Hypothalamus (tissue), 51 donors: ENCODE measurements at places on chromosomes 2 and 18.

DNA sequence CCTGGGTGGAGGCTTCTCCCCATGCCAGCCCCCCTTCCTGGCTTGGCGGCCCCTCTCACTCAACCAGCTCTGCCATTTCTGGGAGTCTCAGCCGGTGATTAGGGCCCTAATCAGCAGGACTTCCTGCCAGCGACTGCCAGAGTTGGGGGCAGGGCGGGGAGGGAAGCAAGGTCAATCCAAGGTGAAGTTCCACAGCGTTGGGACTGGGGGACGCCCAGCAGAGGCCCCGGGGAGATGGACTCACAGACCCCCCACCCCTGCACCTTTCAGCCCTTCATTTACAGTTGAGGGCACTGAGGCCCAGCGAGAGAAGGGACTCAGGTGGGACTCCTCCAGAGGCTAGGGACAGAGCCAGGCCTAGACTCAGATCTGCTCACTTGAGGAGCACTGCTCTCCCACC is 65.3 kb downstream of the TNS1 start:
- DNase-seq, result no peak

DNA sequence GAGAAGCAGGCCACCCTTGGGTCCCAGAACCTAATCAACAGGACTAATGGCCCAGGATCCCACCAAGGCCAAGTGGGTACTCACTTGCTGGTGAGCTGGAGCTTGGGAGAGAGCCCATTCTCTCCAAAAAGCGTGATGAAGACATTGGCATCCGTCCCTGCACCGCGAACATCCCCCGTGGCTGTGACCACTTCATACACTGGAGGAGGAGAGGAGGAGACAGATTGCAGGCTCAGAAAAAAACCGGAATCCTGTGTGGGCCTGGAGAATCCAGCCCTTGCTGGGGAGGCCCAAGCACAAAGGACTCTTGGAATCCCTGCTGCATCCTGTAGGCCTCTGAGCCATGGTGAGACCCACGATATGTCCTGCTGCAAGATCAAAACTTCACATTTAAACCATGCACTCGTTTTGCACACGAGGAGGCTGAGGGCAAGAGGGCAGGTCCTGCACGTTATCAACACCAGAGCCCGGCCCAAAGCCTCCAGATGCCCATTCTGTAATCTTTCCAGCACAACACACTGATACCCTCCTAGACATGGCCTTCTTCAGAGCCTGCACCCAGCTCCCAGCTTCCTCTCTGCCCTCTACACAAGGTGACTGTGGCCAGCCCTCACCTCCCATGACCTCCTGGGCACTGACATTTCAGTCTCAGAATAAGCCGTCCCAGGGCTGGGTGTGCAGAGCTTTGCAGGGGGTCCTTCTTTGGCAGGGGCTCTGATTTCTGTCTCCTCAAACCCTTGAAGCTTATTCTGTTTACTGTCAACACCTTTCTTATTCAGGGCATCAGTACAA is 7.8 kb downstream of the LOXHD1 start:
- no peak for DNase-seq

DNA sequence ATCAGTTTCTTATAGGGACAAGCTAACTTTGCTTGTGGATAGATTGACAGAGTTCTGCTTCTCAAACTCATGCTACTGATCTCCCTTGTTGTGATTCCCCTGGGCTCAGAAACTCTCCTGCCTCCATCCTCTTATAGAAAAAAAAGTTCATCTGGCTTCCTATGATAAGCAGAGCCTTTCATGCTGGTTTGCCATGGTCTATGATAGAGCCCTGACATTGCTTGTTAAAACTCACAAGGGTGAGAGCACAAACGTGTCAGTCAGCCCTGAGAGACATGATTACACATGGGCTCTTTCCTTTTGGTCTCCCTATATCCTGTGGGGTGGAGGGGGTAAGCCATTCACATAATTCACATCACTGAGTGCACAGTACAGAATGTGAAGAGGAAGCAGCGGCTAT is 121.8 kb downstream of the TDRD15 start:
- no peak for DNase-seq

DNA sequence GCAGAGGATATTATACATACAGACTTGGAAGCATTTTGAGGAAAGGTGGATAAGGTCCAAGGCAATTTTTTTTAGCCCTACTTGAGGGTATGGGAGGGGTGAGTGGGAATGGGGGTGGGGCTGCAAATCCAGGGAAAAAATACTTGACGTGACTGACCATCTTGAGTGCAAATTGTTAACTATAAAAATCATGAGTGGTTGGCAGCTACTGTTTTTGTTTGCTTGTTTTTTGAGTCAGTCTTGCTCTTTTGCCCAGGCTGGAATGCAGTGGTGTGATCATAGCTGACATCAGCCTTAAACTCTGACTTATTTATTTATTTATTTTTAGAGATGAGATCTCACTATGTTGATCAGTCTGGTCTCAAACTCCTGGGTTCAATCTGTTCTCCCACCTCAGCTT is 458.8 kb downstream of the PIK3C3 start:
- no peak for DNase-seq

DNA sequence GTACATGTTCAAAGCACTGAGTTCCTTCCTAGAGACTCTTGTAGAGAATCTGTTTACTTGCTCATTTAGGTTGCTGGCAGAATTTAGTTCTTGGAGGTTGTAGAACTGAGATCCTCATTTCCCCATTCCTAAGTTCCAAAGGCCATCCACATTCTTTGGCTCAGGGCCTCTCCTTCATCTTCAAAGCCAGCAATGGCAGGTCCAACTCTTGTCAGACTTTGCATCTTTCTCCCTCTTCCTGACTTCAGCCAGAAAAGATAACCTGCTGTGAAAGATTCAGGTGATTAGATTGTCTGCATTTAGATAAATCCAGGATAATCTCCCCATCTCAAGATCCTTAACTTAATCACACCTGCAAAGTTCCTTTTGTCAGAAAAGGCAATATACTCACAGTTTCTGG is 51.1 kb downstream of the SOCS6 start:
- DNase-seq, result no peak

DNA sequence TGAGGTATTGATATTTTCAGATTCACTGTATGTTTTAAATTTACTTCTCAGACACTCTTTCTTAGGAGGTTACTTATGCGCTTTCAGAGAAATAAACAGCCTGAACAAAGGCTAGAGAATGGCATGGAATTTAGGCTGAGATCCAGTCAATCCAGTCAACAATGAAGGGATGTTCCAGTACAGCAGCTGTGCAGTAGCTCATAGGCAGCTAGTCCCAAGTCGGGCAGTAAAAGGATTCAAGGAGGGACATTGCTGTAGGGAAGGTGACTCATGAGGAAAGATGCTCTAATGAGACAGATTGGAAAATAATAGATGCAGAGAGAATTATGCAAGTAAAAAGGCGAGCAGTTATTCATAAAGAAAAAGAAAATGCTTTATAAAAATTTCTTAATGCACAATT is 397.9 kb upstream of the RGPD4 start:
- no peak for DNase-seq

GRCh38 chr18:49473721-49474120 is 13.3 kb upstream of the DYM start:
- no peak for DNase-seq

DNA sequence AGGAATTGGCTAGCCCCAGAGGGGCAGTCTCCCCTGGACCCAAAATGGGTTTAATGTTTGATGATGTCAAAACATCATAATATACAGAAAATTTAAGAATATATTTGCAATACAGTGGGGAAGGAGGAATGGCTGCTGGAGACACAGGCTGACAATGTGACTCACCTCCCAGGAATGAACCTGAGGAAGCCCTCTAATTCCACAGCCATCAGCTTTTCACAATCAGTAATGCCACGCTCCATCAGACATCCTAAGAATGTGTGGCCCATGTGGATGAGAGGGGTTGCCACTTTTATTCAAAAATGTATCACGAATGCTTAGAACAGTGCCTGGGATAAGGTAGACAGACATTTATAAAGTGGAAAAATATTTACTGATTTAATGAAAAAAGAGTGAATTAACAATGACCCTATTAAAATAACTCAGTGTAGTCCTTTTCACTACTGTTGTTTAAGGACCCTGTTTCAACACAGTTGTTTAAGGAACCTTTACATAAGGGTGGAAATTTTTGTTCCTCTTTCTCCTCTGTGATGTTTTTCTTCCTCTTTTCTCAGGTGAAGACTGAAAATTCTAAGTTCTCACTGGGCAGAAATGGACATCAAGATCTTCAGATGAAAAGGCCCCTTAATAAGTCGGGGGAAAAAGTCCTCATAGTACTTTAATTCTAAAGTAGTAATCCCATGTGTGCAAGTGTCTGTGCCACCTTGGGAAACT is 17.5 kb upstream of the TMEM163 start:
- DNase-seq, result no peak

DNA sequence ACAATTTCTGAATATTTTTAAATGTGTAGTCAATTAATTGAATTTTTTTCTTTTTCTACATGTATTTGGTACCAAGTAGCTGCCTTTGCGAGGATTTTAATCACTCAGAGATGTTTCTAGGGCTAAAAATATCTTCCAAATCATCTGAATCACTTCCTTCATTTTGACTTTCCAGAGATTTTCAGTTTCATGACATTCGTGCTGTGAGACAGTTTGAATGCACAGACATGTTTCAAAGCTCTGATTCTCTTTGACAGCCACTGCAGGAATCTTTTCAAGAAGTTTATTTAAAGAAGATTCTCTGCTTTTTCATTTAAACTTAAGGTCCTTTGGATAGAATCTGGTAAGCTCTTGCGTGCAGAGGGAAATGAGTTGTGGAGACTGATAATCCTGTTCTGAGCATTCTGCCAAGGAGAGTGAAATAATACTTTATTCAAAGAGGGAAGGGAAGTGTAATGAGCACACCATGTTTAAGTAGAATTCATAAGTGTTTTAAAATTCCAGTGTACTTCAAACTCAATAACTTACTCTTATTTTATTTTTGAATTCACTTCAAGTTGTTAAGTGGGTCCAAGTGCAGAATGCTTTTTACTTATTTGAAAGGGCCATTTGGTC is 9.7 kb downstream of the CYBRD1 start:
- no peak for DNase-seq

DNA sequence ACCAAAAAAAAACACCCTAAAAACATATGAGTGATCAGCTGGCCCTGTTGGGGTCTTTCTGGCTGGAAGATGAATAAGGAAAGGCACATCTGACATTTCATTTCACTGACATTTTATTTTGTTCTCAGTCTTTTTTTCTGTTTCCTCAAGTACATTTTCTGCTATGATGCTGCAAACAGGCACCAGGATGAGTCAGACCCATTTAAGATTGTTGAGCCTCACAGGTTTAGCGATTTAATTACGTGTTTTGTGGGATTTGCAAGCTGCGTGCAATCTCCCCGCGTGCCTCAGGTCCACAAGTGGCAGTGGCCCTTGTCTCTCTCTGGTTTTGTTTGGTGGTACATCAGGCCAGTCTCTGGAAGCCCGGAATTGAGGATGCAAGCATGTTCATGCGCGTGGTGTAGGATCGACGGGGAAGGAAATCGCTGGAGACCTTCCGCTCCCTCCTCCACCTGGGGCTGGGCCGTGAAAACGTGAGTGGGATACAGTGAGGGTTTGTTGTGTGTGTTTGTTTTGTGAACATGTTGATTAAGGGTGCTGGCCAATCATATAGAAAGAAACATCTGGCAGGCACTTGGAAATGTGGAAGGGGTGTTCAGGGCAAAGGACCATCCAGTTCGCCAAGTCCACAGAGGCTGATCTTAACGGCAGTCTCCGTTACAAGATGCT is 120.2 kb upstream of the ZNF516 start:
- no peak for DNase-seq

- no peak for DNase-seq
Observed at GRCh38 chr2:229821316-229821715, 100.5 kb downstream of the TRIP12 start.

DNA sequence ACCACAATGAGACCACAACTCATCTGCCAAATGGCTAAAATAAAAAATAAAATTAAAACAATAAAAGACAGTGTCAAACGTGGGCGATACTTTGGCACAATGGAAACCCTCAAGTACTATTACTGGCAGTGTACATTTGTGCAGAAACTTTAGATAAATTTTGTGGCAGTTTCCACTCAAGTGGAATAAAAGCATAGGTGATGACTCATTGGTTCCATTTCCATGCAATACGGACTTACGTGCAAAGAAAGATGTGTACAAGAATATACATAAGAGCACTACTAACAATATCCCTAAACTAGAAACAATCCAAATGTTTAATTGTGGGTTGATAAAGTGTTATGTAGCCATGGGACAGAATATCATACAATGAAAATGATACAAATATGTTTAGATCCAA is 259.0 kb upstream of the HNMT start:
- no peak for DNase-seq

GRCh38 chr18:59610546-59611140 is 86.6 kb downstream of the CCBE1 start:
- no peak for DNase-seq

DNA sequence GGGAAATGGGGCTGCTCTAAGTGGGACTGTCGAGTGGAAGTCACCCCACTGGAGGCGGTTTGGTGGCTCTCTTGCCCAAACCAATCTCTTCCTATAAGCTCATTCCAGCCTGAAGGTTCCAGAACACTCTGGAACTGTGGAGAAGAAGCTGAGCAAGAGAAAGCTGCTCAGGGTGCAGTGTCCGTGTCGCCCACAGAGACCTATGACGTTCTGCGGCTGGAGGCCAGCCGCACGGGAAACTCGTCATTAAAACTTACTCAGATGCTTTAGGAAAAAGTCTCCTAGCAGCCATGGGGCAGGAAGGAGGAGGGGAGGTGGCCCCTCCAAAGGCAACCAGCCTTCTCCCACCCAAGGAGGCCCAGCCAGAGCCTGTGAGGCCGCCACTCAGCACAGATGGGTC is 41.7 kb downstream of the ADCY3 start:
- no peak for DNase-seq

GRCh38 chr2:4370422-4371090 is 667.2 kb downstream of the DCDC2C start:
- no peak for DNase-seq

- DNase-seq, result no peak
Observed at GRCh38 chr2:67489396-67489795, 92.3 kb downstream of the ETAA1 start.

- no peak for DNase-seq
Observed at GRCh38 chr2:67727623-67728022, 330.5 kb downstream of the ETAA1 start.

DNA sequence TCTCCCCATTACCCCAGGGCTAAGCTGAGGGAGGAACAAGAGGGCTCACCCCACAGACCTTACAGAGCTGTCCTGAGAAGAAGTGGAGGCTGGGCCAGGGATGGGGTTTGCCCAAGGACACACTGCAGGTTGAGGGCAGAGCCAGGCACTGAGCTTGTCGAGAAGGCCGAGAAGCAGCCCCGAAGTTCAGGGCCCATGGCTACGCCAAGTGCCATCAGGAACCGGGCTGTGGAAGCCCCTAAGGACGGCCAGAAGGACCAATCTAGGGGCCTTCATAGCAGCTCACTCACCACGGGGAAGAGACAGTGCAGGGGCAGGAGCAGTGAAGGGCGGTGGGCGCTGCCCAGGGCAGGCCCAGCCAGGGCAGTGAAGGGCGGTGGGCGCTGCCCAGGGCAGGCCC is 18.6 kb upstream of the AGXT start:
- no peak for DNase-seq

GRCh38 chr2:168997118-168997521 is 34.0 kb downstream of the ABCB11 start:
- DNase-seq, result no peak
